ENCODE measurements at places on chromosomes 3 and 15.

GRCh38 chr3:30370681-30371271, 235.6 kb upstream of the TGFBR2 start:
- DNase-seq: peak; percentile 49

DNA sequence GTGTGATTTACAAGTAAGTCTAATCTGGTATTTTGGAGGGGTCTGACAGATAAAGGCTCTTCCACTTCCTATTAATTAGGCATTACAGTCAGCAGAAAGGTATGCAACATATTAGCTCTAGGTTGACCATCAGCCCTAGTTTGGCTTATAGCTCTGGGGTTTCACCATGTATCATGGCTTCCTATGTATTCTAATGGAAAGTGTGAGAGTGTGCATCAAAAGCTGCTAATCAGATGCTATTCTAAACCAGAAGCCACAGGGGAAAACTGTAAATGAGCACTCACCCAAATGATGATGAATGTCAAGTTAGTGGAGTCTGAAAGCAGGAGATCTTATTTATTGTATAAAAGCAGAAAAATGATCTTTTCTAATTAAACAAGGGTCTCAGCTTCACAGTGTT, 149.2 kb upstream of the MITF start:
- no peak for DNase-seq

DNA sequence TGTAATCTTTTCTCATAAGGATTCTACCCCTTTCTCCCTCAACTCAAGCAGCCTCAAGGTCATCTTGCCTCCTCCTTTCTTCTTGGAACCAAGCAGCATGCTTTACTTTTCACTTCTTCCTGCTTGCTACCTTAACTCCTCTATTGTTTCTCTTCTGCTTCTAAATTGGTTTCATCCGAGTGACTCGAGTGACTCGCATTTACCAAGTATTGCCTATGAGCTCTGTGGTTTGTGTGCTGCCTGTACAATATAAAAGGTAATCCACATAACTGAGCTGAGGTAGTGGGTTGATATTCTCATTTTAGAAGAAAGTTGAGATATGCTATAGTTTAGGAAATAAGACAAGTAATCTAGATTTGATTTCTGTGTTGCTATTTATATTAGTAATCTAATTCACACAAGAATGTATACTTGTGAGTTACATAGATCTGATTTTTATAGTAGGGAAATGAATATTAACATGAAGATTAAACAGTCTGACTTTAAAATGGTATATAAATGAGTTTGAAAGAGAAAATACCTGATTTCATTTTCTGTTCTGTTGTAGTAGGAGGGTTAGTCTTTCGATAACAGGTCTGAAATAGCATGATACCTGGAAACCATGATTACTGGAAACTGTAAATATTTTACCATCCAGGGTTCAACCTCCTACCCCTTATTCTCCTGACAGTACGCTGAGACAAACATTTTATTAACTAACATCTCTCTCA, 5.5 kb downstream of the HHLA2 start:
- no peak for DNase-seq

- no peak for DNase-seq
These were observed 207.1 kb downstream of the TP63 start for GRCh38 chr3:189838291-189838690.

GRCh38 chr15:38019066-38019465, 84.6 kb downstream of the TMCO5A start:
- no peak for DNase-seq

- no peak for DNase-seq
These were observed 17.2 kb upstream of the DET1 start for GRCh38 chr15:88563638-88564037.

- DNase-seq: no peak
These were observed 22.7 kb upstream of the PIAS1 start for GRCh38 chr15:68031404-68031803.

DNA sequence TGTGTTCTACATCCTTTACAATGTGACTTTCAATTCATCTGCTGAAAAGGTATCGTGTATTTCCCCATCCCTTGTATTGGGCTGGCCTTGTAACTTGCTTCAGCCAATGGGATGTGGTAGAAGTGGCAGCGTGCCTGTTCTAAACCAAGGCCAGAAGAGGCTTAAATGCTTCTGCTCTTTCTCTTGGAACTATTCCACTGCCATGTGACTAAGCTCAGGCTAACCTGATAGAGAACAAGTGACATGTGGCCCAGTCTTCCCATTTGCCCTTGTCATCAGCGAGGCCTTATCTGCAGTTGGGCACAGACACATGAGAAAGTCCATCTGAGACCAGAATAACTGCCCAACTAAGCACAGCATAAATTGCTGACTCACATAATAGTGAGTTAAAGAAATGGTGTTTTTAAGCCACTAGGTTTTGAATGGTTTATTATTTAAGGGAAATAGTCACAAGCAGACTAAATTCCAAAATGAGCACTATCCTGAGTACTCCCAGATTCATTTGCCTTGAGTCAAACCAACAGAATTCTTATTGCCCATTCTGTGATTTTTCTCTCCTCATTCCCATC, 230.2 kb downstream of the CPNE4 start:
- DNase-seq: peak; percentile 3

DNA sequence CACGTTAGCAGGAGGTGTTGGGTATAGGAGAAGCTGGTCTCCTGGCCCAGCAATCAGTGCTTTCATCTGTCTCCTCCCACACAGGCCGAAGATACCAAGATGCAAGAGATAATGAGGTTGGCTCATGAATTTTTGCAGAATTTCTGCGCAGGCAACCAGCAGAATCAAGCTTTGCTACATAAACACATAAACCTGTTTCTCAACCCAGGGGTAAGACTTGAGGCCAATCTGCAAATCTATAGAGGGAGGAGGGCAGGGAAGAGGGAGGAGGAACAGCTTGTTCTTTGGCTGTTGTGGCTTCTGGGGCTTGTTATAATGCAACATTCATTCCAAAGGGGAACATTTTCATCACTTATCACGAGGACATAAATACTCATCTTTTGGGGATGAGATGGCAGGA, 195.3 kb downstream of the ITPR1 start:
- DNase-seq: peak; percentile 10

DNA sequence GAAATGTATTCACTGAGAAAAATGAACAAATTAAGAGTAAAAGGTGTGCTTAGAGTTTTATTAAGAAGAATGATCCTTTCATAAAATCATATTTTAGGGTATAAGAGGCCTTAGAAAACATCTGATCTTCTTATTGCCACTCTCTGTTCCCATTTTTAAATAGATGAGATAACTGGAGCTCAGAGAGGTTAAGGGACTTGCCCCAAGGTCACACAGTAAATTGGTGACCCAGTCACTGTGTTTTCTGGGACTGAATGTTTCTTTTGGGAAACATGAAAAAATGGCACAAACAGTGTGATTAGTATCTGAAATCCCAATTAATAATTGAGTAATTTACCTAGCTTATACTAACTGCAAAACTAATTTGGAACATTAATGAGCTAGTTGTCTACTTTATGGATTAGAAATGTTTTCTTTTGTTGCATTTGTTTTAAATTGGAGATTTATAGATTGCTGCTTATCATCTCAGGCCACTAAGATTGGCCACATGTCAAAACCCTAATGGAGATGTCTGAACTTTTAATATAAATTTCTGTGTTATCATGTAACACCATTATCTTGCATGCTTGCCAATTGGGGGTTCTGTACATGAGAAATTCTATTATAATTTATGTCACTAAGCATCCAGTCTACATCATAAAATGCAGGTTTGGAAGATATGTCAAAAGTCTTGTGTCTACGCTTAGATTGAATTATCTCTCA, 64.9 kb downstream of the CMSS1 start:
- DNase-seq: no peak

GRCh38 chr3:31448035-31448881, 84.5 kb upstream of the STT3B start:
- DNase-seq: no peak

GRCh38 chr3:133490468-133491351, 82.8 kb upstream of the CDV3 start:
- DNase-seq: no peak

DNA sequence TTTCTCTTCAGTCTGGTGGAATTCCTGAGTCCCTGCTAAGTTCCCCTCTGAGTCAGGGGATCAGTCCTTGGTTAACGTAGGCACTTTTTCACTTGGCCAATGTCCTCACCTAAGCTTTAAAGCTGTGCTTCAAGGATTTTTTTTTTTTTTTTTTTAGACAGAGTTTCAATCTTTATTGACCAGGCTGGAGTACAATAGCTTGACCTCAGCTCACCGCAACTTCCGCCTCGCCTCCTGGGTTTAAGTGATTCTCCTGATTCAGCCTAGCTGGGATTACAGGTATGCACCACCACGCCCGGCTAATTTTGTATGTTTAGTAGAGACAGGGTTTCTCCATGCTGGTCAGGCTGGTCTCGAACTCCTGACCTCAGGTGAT, 220.3 kb downstream of the STT3B start:
- no peak for DNase-seq

DNA sequence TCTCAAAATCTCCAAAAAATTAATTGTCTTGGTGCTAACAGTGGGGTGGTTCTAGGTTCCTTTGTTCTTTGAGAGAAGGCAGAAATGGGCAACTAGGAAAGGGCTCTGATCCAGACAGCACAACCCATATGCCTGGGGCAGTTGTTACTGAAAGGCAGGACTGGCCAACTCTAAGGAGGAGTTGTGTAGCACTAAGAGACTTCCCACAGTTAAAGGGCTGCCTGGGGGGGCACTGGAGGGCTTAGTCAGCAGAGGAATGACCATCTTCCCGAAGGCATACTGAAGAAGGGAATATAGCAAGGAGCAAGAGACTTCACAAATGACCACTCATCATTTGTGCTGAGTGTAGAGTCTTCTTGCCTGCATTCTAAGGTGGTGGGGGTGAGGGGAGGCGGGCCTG, 15.8 kb downstream of the ILDR1 start:
- no peak for DNase-seq

DNA sequence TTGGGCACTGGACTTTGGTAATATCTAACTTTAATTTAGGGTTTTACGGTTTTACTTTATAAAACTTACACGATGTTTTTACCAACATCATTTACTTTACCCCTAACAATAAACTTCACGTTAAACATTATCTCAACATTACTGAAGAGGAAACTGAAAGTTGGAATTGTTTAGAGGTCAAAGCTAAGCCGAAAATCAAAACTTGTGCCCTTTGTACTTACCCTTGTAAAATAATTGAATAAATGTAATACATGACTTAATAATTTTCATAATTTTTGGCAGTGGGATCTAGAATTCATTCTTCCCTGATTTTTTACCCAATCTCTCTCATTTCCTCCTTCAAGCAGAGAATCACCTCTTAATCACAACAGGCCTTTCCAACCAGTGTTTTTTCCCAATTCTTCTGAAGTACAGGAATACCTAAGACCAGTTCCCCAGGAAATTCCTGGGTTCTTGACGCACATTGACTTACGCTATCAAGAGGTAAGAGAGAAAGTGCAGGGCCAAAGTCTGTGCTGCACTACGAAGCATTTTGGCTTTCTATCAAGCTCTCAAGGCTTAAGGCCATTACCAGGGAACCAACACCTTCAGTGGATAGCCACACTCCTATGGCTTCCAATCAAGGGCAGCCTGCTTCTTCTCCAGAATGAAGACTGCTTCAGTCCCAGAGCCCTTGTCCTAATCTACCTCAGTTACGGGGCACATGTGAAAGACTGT, 11.9 kb upstream of the SEMA6D start:
- no peak for DNase-seq

- no peak for DNase-seq
These were observed 119.2 kb upstream of the CMC1 start for GRCh38 chr3:28122227-28122626.

GRCh38 chr3:87120236-87120635, 106.9 kb upstream of the CHMP2B start:
- no peak for DNase-seq

GRCh38 chr3:121654493-121655385, 6.0 kb downstream of the HCLS1 start:
- DNase-seq: no peak

GRCh38 chr3:174295306-174296092, 563.6 kb upstream of the NAALADL2 start:
- DNase-seq: no peak

- peak; percentile 85 for DNase-seq
These were observed 10.4 kb upstream of the RTP1 start for GRCh38 chr3:187186801-187187421.

DNA sequence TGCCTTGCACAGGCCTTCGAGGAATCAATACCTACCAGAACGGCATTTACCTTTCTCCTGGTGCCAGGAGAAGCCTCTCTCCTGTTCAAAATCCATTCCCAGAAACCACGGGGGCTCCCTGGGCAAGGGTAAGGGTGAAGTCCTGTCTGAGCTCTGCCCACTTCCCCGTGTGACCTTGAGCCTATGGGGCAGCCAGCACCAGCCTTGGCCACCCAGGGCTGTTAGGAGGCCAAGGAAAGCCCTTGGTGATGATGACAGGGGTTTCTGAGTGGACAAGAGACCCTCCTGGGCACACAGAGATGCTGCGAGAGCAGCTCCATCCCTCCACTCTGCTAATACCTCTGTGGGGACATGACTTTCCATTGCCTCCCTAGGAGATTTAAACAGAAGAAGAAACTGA, 5.9 kb downstream of the SCN5A start:
- no peak for DNase-seq

- no peak for DNase-seq
These were observed 137.9 kb downstream of the NEO1 start for GRCh38 chr15:73190189-73190601.

GRCh38 chr3:185069037-185070030, 83.5 kb downstream of the C3orf70 start:
- no peak for DNase-seq

GRCh38 chr3:23071758-23072157, 131.4 kb upstream of the UBE2E2 start:
- no peak for DNase-seq

GRCh38 chr3:139934613-139935015, 371 bp upstream of the CLSTN2 start:
- no peak for DNase-seq

GRCh38 chr3:72487078-72487765, 361.0 kb downstream of the SHQ1 start:
- DNase-seq: peak; percentile 82

DNA sequence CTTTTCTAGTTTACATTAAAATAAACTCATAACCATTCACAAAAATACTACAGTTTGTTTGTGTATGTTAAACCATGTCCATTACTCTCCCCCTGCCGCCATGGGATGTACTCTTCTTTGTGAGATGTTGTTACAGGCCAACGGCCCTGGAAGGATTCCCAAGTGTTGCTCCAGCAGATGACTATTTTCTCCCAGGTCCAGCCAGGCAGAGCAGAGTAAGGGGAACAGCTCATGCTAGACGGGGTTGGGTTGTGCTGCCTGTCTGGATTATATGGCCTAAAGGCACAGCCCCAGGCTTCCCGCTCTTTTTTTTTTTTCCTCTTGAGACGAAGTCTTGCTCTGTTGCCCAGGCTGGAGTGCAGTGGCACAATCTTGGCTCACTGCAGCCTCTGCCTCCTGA, 24.5 kb upstream of the SLCO2A1 start:
- DNase-seq: no peak

DNA sequence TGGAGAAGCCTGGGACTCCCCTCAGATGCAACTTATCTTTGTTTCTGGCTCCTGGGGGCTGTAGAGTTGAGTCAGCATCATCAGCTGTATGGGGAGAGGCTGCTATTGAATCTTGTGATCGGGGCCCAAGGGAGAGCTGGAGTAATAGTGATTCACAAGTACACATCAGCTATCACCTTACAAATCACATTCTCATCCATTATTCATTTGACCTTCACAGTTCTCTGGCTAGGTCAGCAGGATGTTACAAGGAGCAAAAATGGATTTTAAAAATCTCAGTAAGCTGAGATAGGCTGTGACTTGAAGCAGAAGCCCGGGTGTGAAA, 175.0 kb downstream of the OPA1 start:
- DNase-seq: no peak

- no peak for DNase-seq
These were observed 25.0 kb downstream of the CGGBP1 start for GRCh38 chr3:88033808-88034207.

GRCh38 chr3:49476563-49476962, 6.5 kb downstream of the DAG1 start:
- no peak for DNase-seq

All from HFFc6 (cell line).